ENCODE measurements at places on chromosomes 5 and 9.
A peak's percentile ranks its signal among the peaks of the same experiment; 100 is the strongest.

GRCh38 chr5:79070350-79070667, 742 bp downstream of the BHMT2 start:
- no peak for DNase-seq

- DNase-seq, result no peak
Observed at GRCh38 chr5:57432876-57433275, 49.7 kb downstream of the ACTBL2 start.

DNA sequence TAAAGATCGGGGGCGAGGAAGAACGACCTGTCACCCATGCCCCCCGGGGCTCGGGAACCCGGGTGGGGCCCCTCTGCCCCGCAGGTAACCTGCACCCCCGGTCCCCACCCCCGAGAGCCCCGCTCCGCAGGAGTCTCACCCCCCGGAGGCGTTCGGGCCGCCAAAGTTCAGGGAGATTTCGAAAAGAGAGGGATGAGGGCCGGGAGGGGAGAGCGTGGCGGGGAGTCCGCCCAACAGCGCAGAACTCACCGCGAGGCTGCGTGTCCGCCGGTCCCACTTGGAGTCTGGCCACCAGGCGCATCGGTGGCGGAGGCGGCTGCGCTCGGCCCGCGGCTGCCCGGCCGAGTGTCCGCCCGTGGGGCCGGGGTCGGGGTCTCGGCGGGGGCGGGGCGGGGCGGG, at the start of gene PHF19:
Gene PHF19, minus strand, starts transcription at position 347 of the 399 bp plus-strand sequence. CDS start 2,447 bp downstream, outside the sequence.
- no peak for DNase-seq

GRCh38 chr5:98753507-98753906, 20.0 kb upstream of the RGMB start:
- no peak for DNase-seq

DNA sequence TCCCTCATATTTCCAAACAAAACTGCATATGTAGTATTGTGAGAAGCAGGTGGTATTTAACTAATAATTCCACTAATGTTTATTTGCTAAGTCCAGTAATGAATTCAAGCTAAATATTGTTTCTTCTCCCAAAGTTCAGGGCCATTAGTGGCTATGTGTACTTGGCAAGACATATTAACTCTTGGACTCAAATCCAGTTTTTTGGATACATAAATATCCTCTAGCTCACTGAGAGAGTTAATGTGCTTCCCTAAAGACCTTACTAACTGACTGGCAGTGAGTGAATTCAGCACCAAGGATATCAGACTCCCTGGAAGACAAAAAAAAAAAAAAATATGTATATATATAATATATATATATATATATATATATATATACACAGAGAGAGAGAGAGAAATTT, 214.1 kb downstream of the RAB3C start:
- DNase-seq, result no peak

GRCh38 chr9:73583576-73583975, 431.9 kb downstream of the ANXA1 start:
- no peak for DNase-seq

- DNase-seq, result no peak
Observed at GRCh38 chr9:78612091-78612490, 315.2 kb downstream of the PSAT1 start.

DNA sequence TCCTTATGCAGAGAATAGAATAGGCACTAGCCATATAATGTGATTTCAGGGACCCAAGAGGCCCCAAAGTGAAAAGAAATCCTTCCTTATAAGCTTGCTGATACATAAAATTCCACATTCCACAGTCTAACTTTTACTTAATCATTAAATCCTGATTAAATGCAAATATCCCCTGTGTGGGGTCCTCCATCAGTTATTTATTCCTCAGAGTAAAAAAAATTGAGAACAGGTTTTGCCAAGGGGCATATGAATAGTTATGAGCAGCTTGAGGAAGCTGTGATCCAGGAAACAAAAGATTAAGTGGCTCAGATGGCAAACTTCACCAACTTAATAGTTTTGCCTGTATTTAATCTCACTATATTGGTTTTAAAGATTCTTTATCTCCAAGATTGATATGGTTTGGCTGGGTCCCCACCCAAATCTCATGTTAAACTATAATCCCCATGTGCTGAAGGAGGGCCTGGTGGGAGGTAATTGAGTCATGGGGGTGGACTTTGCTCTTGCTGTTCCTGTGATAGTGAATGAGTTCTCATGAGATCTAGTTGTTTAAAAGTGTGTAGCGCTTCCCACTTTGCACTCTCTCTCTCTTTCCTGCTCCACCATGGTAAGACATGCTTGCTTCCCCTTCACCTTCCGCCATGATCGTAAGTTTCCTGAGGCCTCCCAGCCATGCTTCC, 324.9 kb downstream of the NPR3 start:
- no peak for DNase-seq

DNA sequence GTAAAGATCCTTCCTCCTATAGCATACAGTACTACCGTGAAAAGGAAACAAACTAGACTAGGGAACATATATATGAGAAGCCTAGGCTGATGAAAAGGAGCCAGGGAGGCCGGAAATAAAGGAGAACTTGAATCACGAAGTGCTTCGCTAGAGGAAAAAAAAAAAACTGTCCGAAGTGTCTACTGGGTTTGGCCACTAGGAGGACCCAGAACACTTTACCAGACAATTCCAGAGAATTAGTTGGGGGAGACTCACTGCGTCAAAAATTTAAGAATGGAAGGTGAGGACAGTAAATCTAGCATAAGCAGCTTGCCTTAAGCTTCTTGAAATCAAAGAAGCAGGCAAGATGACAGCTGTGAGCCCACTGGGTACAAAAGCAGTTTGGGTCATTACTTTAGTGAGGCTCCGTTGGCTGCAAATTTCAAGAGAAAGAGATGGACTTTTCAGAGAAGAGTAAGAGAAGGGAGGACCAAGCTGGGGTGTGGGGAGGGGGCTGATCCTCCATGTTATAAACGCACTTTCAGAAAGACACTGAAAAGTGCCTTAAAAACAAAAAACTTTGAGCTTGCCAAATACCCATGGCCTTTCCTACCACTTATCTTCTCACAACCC, 47.4 kb downstream of the P4HA2 start:
- no peak for DNase-seq

DNA sequence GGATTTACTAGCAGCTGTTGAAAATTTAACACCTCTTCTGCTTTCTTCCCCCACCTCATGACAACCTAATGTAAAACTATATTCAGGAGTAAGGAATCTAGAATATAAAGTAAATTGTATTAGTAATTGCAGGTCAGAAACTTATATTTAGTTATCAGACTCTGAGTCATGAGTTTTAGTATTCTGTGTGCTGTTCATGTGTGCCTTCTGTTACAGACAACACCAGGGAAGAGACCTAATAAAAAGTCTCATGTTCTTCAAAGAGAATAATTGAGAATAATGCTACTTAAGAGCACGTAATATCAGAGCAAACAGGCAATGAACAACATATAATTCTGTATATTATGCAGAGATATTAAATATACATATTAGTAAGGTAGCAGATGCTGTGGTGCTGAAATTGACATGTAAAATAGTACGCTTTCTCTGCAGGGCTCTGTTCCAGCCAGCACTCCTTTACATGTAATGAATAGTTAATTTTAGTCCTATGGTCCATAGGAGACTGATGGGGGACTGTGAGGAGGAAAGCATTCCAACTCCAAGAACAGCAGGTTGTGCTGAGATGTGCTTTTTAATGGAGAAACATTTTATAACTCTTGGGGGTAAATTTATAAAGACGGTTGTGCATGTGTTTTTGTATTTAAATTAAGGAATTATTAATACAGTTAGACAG, 106.4 kb downstream of the ZSWIM6 start:
- DNase-seq, result no peak

GRCh38 chr5:87053146-87053545, 214.5 kb upstream of the RASA1 start:
- no peak for DNase-seq

DNA sequence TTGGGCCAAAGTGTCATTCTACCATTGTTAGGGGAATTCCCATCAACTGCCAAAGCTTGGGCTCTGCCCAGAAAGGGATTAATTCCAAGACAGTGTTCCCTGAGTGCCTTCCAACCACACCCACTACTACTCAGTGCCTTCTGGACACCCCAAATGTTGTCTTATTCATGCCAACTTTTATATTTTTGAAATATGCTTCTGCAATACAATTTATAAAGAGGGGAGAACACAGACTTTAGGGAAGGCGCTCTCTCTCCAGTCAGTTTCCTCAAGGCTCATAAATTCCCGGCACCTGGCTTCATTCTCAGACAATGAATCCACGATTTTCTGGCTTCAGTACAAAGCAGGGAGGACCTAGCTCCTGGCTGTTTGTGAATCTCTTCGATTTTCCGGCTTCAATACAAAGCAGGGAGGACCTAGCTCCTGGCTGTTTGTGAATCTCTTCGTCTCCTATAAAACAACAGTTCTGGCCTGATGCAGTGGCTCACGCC, 120.1 kb upstream of the MYO10 start:
- no peak for DNase-seq

DNA sequence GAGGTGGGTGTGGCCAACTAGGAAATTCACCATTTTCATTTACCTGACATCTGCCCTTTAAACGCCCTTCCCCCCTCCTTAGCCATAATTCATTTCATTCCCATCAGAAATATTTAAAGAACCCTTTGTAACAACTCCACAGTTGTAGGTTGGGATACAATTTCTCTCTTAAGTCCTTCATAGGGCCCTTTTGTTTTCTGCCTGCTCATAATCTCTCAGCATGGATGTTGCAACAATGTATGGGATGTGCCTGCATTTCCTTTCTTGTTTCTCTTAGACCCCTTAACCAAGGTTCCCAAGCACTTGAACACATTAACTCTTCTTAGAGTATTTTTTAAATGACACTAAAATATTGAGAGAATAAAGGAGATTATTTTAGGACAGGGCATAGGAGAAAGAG, 51.7 kb upstream of the MYO10 start:
- no peak for DNase-seq

GRCh38 chr5:96022971-96023370, 61.3 kb upstream of the ELL2 start:
- DNase-seq, result no peak

- no peak for DNase-seq
Observed at GRCh38 chr5:116858705-116859333, 284.2 kb upstream of the SEMA6A start.

DNA sequence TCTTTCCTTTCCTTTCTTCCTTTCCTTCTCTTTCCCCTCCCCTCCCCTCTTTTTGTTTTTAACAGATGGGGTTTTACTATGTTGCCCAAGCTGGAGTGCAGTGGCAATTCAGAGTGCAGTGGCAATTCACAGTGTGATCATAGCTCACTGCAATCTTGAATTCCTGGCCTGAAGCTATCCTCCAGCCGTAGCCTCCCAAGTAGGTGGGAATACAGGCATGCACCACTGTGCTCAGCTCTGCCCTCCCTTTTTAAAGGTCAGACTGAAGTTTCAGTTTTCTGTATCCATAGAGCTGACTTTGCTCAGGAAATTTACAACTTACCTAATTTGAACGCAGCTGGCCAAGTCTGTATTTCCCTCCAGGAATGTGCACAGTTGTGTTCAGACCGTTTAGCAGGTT, 696 bp downstream of the CCL28 start:
- no peak for DNase-seq

DNA sequence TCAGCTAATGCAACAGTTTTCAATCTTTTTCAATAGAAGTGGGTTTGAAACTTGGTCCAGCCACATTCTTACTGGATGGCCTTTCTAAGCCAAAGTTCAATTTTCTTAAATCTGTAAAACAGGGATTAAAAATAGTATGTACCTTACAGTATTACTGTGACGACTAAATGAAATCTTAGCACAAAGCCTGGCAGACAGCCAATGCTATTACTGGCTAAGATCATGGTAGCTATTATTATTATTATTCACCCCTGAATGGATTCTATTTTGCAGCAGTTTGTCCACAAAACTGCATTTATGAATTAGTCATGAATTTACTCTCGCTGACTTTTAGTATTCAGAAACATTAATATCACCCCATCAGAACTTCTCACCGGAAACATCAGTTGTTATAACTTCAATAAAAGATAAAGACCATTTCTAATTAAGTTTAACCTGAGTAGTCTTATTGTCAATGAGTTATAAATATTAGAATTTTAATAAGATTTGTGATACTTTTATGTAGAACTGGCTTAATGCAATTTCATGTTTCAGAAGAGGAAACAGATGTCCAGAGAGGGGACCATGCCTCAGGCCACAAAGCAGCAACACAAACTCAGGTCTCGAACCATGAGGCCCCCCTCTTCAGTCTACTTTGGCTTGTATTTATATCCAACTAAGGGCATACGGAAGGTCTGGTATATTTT, 468.2 kb downstream of the ARHGEF28 start:
- no peak for DNase-seq

DNA sequence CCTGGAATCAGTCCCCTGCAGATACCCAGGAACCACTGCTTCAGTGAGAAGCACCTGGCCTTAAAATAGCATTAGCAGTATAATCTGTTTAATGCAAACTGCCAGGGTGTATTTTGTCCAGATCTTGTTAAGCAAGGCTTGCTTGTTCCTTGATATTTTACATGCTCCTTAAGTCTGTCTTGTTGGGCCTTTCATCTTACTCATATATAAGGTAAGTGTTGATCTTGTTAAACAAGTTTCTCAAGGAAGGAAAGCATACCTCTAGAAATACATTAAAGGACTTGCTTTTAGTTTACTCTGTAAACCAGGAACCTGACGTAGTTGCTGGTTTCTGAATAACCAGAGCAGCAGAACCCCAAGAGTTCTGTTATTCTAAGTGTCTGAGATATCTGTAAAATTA, 13.7 kb downstream of the HSPA4 start:
- no peak for DNase-seq

- peak; percentile 63 for DNase-seq
Observed at GRCh38 chr5:174532455-174533453, 191.6 kb upstream of the MSX2 start.
